CD4-positive, alpha-beta T cell (primary cell): ENCODE measurements at places on chromosomes 2 and 18.

- DNase-seq, result peak; percentile 31
These were observed 81.9 kb upstream of the ZNF397 start for GRCh38 chr18:35158728-35159450.

DNA sequence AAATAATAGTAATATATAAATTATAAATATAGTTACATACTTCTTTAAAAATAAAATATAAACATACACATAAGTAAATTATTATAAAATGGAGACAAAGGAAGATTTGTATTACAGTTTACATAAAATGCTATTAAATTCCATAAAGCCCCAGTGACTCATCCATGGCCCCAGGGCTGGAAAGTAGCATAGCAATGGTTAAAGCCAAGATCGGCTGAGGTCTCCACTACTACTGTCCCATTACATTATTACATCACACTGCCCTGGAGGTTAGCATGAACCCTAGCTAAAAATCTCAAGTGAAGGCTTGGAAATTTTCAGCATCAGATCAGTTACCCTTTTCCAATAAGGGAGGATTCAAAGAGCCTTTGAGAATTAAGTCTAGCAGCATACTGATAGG is 936.2 kb downstream of the DSC3 start:
- no peak for DNase-seq

DNA sequence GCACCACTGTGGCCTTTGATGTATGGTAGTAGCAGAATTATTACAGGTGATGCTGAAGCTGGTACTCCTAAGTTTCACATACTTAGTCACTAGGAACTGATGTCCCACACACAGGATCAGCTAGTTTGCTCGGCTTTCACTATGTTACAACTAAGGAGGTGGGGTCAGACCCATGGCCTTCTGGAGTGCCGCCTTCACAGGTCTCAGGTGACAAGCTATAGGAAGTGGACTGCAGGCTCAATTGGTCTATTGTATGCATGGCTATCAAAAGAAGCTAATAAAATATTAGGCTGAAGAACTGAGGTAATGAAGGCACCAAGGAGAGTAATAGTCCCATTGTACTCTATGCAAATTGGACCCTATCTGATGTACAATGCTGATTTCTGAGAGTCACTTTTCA is 170.6 kb downstream of the DLGAP1 start:
- DNase-seq, result no peak

DNA sequence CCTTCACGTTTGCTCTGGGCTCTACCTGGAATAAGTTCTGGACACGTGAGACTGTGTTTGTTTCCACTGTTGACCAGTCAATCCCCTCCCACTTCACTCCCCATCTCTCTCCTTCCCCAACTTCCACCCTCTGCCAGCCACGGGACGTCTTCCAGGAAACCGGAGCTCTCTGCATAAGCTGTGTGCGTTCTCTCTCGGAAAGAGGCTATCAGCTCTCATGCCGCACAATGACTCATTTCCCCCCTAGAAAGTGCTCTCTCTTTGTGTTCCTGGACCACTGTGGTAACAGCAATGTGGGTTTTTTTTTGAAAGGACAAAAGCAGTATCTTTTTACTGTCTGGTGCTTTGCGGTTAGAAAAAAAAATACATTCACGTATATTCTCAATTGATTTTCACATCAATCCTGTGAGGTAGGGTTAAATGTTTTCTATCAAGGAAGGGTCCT is 10.2 kb downstream of the PROKR1 start:
- DNase-seq, result no peak

GRCh38 chr2:1811258-1811970 is 67.1 kb upstream of the PXDN start:
- DNase-seq, result no peak

DNA sequence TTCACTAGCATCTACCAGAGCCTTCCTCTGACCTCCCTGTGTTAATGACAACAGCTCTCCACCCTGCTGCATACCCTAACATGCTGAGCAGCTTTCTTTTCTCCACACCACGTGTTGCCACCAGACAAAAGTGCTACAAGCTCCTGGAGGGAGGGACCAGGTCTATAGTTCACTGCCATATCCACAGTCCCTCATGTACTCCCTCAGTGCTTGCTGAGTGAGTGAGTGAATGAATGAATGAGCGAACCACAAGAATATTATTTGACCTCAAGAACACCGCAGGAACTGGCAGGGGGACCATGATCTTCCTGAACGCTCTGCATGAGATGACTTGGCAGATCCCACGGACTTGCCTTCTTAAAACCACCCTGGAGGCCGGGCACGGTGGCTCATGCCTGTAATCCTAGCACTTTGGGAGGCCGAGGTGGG is 47.4 kb upstream of the CAB39 start:
- no peak for DNase-seq

DNA sequence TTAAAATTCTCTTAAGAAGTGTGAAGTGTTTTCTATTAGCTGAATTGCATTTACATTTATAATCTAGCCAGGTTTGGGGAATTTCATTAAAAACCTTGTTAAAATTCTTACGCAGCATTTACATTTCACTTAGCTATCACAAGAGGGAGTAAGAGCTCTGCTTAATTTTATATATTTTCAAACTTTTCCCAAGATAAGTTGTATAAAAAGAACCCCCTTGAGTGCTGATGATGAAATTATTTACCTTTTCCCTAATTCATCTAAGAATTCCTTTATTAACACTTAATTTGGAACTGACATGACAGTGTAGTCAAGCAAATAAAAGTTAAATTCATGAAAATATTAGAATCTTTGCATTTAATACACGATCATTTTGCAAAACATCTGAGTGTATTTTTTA is 54.2 kb upstream of the ZSWIM2 start:
- no peak for DNase-seq

- no peak for DNase-seq
These were observed 112.4 kb upstream of the UPP2 start for GRCh38 chr2:157989227-157989626.

DNA sequence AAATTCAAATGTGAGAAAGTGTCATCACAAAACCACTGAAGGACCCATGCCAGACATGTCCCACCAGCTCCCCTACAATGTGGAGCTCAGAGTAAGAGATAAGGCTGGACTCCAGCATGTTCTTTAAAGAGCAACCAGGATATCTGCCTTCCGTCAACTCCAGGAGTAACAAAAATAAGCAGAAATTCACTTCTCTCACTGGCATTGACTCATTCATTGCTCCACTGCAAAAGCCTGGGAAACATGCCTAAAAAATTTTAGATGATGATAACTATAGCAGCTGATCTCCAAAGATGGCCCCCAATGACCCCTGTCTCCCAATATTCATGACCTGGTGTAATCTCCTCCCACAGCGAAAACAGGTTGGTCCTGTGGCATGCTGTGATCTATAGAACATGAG is 314.5 kb downstream of the NCKAP5 start:
- no peak for DNase-seq

GRCh38 chr2:33304032-33304864 is 172.2 kb upstream of the RASGRP3 start:
- DNase-seq, result no peak

DNA sequence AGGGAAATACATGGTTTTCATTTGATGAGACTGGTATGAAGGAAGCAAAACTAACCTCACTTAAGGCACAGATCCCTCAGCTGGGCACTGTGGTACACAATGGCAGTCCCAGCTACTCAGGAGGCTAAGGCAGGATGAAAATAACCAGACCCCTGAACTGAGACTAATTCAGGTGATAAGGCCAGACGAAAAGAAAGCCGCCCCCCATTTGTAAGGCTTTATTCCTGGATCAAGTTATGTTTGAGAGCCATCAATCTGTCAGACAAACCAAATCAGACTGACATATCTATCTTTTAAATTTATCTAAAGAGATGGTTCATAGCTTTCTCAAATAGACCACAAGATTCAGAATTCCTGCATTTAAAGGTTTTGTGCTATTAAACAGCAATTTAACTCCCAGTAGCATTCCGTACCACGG is 4.1 kb downstream of the SRSF7 start:
- DNase-seq, result no peak

DNA sequence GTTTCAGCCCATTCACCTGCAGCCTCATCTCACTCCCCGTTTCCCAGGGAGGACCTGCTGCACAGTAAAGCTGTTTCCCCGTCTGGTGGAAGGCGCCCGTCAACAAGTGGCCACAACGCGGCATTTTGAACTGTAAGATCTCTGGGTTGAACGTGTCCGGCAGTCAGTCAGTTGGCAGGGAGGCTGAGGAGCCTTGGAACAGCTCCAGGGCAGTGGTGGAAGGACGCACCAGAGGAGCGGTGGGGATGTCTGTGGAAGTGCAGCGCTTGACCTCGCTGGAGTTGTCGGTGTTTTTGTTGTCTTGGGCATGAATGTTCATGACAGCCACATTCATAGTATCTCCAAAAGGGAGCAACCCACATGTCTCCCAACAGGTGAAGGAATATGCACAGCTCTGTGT is 31.4 kb upstream of the MBP start:
- DNase-seq, result no peak
